ENCODE measurements at places on chromosomes 5 and 9.

GRCh38 chr5:78294248-78295034, at the start of gene AP3B1:
AP3B1 (minus strand) TSS chr5:78294698; CDS start chr5:78294579, 119 bp downstream.
- DNase-seq: peak; percentile 98

DNA sequence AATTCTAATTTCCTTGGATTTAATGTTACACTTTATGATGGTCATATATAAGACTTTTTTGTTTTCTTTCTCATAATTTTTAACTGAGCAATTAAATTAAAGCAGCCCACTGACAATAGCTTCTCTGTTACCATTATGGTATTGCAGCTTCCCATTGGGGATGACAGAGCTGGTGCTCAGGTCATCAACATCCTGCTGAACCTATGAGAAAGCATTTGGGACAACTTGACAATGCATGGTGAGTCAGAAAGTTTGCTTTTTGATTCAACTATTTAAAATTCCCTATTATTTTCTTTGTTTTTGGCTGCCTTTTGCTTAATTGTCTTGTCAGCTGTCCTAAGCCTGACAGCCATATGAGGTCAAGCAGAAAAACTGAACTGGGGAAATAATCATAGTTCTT, 487.4 kb upstream of the RIOK2 start:
- DNase-seq: peak; percentile 43

DNA sequence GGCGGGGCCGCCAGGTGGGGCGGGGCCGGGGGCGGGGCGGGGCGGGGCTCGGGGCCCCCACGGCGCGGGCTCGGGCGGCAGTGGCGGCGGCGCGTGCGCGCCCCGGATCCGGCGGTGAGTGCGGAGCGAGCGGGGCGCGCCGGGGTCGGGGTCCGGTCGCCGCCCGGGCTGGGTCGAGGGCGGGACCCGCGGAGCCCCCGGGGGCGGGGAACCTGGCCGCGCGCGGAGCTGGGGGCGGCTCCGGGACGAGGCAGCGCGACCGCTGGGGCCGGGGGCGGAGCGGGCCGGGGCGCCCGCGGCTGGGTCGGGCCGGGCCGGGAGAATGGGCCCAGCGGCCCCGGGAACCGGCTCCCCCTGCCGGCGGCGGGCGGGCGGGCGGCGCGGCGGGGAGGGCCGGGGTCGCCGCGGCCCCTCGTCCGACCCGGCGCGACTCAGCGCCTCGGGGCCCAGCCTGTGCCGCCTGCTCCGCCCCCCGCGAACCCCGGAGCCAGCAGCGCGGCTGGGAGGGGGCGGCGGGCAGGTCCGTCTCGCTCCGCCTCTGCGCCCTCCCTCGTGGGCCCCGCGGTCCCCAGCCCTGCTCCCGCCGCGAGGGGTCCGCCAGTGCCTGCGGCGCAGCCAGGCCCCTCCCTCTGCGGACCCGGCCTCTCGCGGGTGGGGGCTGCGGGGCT, 3.1 kb downstream of the EGFL7 start:
- DNase-seq: no peak

DNA sequence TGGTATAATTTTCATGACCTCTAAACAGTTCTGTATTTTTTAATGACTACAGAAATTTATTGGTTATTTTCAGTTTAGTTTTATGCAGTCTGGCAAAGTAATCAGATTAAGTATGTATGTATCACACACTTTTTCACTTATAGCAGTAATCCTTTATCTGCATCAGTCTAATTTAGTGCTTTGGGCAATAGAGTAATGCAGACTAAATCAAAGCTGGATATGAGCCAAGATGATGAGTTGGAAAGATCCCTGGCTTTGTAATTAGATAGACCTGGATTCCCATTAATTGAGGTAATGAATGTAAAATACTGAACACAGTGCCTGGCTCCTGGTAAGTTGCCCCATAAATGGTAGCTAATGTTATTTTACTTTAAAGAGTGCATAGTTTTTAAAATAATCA, 215.4 kb upstream of the TLX3 start:
- DNase-seq: no peak

DNA sequence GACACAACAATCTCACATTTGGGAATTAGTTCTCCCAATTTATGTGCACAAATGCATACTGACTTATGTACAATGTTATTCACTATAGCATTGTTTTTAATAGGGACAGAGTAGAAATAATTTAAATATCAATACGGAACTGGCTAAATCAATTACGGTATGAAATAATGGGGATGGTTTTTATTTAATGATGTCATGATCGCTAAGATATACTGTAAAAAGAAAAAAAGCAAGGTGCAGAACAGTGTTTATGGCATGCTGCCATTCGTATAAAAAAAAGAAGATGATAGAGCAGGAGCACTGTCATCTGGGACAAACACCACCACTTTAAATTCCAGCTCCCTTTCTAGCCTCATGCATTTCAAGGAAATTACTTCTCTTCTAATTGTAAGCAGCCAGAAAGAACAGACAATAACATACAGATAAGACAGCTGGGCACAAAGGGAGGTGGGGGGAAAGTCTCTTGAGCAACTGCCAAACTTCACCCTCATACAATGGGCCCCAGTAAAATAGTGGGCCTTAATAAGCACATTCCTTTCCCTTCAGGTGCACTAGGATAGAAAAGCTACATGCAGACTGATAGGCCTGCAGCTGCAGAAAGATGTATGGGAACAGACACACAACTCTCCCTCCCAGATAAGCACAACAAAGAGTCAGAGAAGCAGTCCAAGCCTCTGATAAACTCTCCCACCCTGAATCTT, 8.4 kb downstream of the SREK1IP1 start:
- no peak for DNase-seq

GRCh38 chr5:61589946-61590345, 257.9 kb downstream of the ZSWIM6 start:
- DNase-seq: no peak

GRCh38 chr5:128406803-128407202, 131.2 kb downstream of the FBN2 start:
- DNase-seq: no peak

GRCh38 chr9:37033141-37033540, 927 bp downstream of the PAX5 start:
- no peak for DNase-seq

DNA sequence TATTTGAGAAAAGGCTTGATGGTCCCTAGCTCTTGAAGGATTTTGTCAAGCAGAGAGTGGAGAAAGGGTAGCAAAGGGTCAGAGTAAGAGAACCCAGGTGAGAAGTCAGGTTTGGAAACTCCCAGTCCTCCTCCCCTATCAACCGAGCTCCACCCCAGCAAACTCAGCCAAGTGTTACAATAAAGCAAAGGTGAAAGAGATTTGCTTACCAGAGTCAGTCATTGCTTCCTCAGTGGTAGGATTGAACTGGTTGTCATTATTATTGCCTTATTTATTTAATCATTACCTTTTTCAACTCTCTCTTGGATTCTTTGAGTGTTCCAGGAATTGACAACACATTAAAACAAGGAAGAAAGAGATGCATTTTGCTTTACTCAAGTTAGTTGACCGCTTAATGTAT, 80.5 kb downstream of the RFK start:
- no peak for DNase-seq

GRCh38 chr5:53481887-53482716, 1.7 kb downstream of the FST start:
- peak; percentile 66 for DNase-seq

DNA sequence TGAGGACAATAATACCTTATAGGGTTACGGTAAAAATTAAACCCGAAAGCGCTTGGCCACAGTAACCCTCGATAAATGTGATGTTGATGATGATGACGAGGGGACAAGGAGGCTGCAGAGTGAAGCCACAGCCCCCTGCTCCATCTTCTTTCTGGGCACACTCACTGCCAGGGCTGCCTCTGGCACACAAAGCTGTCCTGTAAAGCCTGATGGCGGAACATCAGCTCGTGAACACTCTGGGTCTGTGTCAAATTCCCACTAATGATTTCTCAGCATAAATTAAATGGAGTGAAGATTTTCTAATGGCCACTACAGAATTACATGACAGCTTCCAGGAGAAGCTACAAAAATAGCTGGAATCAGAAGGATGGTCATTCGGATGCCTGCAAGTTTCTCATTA, 142.2 kb downstream of the TTLL11 start:
- no peak for DNase-seq

All from HT1080 (cell line).